ENCODE measurements at places on chromosomes 2 and 18.

DNA sequence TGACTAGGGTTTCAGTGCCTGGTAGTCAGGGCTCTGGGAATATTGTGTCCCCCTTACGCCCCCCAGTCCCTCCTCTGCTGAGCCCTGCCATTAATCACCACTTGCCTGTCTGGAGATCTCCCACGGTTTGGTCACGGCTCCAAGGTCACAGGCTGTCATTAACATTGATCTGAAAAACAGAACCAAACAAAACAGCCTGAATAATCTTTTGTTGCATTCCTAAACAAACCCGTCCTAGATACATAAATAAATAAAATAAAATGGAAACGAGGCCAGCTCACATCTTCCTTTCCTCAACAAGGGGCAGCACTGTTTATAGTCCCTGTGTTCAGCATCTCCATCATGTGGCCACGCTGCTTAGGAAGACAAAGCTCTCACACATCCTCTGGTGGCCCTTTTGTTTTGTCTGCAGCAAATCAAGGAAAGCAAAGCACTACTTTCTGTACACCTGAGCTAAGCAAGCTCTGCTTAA, 282.8 kb downstream of the AGPS start:
- DNase-seq = no peak

DNA sequence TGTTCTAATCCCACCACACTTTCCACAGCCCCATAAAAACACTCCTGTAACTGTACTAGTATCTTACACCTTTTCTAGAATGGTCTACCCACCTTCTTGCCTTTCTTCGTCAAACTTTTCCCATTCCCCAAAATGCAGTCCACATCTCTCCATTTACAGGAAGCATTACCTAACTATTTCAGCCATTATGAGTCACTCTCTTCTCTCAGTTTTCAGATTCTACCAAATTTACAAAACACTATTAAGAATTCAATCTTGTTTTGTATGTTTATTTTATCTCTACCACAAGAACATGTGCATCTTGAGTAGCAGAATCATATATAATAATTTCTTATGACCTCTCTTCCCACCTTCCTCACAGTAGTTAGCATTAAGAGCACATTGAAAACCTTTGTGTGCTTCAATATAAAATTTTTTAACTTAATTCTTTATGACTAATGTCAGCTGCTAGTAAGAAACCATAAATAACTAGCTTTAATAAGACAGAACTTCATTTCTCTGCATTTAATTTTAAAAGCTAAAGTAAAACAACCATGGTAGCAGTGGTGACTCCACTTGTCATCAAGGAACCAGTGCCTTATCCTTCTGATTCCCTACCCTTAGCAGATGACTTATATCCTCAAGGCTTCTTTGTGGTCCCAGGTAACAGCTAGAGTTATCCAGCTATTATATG, 56.6 kb upstream of the MAP2 start:
- no peak for DNase-seq

DNA sequence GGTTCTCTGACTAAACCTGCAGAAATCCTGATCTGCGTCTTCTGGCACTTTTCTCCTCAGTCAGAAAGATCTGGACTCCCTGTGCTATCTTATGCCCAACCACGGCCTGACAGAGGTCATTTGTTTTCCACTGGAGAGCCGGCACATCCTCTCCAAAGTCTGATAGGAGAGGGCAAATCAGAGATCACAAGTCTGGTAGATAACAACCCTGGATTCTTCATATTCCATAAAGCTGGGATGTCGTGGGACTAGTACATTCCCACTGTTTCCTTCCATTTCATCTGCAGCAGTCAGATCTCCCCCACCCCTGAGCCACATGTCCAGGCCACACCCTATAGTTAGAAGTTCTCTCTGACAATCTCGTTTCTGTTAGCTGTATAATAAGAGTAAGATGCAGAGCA, 157.0 kb downstream of the MGAT5 start:
- no peak for DNase-seq

GRCh38 chr2:151103551-151103950, 158.1 kb downstream of the RBM43 start:
- DNase-seq = no peak

DNA sequence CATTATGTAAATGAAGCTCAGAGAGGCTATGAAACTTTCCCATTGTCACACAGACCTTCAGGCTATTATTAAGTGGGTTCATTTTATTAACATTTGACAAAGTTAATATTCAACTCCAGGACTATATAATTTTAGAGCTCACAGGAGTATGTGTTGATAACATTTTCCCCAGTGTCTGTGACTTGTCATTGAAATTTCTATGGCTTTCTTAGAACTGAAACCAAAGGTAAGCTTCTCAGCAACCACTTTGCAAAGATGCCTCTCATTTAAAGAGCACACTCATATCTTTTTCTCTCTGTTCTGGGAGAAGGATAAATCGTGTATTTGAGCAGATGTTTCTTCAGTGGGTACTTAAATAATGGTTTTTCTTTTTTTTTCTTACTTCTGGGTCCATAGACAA, 61.8 kb upstream of the LHCGR start:
- no peak for DNase-seq
